ENCODE measurements at places on chromosomes 1 and 21.

DNA sequence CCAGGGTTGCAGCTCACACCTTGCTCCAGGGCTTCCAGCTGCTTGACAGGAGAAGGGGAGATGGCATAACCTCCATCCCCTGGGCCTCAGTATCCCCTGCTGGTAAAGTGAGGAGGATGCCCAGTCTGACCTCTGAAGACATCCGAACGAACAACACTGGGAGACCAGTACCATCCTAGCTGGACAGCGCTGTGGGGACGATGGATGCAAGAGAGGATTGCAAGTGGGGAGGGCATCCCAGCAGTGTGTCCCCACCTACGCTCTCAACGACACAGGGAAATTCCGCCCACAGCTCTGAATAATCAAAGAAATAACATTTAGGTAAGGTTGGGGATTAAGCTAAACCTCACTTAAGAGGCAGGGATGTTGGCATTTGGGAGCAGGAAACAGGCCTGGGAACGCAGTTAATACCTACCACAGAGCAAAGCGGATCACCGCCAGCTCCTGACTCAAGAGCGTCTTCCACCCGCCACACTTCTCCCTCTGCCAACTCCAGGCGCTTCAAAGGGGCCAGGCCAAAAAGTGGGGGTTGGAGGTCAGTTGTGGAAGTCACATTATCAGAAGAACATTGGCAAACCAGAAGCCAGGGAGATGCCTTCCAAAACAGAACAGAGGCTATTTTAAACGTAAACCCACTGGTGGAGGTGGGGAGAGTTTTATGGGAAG lies 47.6 kb downstream of the SSBP3 start:
- DNase-seq = no peak

DNA sequence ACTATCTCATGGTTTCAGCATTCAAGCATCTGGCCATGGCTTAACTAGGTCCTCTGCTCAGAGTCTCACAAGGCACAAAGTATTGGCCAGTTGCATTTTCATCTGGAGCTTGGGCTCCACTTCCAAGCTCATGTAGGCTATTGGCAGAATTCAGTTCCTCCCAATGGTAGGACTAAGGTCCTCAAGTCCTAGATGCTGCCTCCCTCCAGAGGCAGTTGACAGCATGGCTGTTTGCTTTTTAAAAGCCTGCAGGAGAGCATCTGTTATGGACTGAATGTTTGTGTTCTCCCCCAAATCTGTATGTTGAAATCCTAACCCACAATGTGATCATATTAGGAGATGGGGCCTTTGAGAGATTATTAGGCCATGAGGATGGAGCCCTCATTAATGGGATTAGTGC lies 38.0 kb upstream of the HLX start:
- no peak for DNase-seq

DNA sequence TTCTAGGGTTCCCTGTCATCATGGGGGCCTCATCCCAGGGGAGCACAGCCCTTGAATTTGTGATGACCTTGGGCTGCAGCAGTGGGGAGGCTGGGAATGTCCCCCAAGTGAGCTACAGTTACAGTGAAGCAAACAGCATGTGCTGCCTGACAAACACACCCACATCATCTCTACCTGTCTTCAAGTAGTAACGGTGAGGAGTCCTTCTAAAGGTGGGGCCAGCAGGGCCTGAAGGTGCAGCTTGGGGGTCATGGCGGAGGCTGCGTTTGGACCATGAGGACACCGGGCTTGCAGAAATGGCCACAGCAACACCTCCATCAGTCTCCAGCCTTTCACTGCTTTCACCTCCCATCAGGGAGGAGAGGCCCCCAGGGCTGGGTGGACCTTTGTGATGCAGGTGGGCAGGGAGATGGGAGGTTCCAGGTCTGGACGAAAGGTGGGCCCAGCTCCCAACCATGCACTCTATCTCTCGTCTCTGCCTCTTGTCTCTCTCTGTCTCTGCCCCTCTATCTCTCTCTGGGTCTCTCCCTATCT lies 55.7 kb downstream of the WNT9A start:
- DNase-seq = no peak

GRCh38 chr1:33337441-33337840 lies 16.5 kb upstream of the A3GALT2 start:
- no peak for DNase-seq

GRCh38 chr1:111251570-111251969 lies 24.1 kb downstream of the CHI3L2 start:
- no peak for DNase-seq

DNA sequence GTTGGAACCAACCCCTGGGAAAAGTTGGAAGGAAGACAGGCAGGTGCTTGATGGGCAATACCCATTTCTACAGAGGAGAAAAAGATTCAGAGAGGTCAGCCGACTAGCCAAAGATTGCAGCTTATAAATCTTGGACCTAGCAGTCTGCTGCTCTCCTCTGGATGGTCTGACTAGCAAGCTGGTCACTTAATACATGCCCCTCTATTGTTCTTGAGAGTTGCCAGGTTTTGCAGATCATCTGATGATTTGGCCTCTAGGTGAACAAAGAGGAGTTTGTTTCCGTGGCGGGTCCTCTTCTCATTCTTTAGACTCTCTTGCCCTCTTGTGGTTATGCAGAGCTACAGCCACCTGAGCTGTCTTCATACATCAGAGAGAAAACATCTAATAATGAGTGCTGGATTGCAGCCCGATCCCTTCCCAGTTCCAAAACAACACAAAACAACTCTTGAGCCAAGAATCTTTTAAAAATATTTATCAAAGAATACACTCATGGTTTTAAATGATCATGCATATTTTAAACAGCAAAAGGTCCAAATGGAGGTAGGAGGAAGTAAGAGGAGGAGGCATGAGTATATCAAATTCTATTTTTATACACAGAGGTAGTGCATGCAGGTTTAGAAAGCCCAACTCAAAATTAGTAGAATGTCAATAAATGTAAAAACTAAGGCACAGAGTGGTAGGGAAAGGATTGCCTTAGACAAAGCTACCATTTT lies 115.7 kb downstream of the SLC30A10 start:
- DNase-seq = no peak

DNA sequence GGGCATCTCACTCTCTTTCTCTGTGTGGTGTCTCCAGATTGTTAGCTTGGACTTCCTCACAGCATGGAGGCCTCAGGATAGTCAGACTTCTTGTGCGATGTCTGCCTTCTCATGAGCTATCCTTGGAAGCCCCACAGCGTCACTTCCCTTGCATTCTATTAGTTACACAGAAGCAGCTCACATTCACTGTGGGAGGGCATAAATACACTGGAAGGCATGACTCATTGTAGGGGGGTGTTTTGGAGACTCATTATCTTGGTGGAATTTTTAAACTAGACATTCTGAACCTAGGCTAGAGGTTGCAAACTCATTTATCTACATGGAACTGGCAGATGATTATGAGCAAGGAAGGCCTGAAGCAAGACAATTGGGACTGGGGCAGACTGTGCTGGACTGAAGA lies 21.4 kb upstream of the FASLG start:
- DNase-seq = no peak

DNA sequence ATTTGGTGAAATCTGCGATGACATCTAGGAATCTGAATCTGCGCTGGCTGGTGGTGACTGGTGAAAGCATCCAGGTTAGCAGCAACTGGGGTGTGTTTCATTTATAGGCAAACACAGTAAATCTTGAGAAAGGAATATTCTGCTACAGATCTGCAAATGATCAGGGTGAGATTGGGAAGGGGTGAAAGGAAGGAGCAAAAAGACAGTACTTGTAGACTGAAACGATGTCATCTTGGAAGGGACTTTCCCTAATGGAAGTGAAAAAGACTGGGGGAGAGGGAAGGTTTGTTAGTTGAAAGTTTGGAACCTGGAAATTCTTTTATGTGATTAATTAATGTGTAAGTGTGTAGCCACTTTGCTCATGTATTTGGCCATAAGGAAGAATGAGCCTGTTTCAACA lies 228.3 kb downstream of the FMN2 start:
- no peak for DNase-seq

DNA sequence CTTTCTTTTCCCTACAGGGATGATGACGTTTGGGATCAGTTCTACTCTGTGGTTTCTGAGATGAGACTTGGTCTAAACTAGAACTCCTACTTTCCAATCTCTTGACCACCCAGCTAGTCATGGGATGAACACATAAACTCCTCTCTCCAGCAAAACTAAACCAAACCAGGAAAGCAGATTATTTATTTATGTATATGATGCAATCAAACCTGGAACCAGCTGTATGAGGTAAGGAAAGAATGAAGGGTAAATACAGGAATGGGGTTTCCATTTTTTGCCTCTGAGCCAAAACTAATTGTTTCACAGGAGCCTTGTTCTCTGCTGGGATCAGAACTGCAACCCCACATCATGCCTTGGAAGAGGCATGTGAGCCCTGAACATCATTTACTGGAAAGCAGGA lies 3.3 kb upstream of the AGT start:
- DNase-seq = no peak

DNA sequence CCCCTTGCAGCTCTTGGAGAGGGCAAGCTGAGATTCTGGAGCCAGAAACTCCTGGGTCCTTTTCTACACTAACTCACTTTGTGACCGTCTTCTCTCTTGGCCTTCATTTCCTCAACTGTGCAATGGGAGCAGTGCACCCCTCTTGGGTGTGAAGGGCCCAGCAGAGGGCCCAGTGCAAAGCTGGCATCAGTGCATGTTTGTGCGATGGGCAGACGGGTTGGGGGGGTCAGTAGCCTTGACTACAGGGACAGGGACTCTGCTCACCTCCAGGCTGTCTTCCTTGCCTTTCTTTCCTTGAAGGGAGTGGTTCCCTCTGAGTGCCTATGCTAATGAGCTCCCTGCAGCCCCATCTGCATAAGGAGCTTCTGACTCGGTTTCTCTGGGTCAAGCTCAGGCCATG lies 51.0 kb downstream of the EDN2 start:
- no peak for DNase-seq
